ENCODE measurements at places on chromosomes 5 and 9.

GRCh38 chr9:113388833-113389232 lies 12.0 kb upstream of the HDHD3 start:
- DNase-seq = no peak

DNA sequence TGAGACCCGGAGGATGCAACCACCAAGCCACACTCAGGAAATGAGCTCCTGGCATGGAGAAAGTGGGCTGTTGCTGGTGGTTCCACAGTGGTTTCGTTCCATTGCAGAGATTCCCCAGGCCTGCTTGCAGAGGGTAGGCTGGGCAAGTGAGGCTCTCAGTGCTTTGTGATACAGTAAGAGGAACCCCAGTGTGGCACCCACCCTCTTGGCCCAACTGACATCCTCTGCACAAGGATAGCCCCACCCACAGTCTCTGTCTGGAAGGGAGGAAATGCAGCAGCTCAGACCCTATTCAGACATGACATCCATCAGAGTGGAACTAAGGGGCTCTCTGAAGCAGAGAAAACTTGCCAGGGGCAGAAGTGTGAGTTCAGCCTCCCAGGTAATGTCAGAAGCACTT lies 69.6 kb upstream of the FSTL4 start:
- no peak for DNase-seq

DNA sequence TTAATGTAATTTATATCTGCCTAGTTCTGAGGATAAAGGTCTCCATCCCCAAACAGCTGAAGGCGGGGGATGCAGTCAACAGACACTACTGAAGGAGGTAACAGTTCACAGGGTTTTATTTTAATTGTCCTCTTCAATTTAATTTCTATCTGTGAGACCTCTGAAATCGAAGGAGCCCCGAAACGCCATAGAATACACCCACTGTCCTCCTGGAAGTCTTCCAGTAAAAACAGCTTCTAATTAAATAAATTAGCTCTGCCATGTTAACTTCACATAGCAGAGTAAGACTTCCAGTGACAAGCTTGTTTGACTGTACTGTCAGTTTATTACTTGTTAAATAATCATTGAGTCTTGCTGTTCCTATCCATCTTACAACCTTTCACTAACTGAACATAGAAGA lies 193.5 kb downstream of the SEC61B start:
- no peak for DNase-seq

DNA sequence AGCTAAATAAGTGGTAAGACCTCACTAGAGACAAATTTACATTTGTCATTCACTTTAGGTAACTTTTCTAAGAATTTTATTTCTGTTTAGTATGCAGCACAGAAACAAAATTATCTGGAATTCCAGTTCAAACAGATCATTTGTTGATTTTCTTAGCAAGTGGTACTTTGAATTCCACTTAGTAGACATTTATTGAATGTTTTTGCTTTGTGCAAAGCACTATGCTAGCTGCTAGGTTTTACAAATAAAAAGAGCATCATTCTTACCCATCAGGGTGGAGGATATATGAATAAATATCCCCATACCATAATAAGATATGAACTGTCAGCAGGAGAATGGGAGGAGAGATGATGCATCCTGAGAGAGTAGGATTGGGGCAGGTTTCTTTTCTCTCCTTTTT lies 35.4 kb downstream of the GNG10 start:
- DNase-seq = no peak

DNA sequence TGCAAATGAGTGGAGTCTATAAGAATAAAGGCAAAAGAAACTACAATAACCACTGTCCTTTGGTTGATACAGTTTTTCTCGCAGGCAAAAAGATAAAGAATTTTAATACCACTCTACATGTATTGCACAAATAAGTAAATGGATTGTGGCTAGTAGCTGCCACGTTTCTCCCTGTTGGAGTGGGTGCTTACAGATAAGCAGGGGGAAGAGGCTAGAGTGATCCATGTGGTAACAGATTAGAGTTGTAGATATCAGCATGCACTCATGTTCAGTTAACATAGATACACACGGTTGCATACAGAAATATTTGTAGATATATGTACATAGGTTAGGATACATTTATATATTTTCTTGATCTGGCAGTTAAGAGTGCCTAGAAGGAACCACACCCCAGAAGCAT lies 179.5 kb downstream of the ARHGEF28 start:
- no peak for DNase-seq

DNA sequence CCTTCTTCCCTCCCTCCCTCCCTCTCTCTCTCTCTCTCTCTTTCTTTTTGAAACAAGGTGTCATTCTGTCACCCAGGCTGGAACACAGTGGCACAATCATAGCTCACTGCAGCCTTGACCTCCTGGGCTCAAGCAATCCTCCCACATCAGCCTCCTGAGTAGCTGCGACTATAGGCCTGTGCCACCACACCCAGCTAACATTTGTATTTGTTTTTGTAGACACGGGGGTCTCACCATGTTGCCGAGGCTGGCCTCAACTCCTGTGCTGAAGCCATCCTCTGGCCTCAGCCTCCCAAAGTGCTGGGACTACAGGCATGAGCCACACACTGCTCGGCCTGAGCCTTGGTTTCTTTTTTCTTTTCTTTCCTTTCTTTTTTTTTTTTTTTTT lies 45.8 kb downstream of the PLPP7 start:
- no peak for DNase-seq

GRCh38 chr9:35790385-35791296 lies 750 bp upstream of the NPR2 start:
- peak; percentile 29 for DNase-seq

DNA sequence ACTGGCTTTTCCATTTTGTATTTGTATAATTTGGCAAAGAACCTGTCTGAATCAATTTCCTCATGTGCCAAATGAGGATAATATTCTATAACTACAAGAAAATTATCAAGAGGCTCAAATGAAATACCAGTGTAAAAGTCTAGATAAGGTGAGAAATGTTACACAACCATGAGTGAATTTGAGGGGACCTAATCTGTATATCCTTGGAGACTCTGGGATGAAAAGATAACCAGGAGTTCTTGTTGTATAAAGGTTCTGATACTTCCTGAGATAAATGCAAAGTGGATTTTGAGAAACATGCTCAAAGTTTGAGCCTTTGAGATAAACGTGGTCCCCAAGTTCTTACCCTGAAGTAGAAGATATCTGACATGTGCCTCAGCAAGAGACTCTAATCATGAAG lies 120.3 kb upstream of the SLC12A2 start:
- no peak for DNase-seq

DNA sequence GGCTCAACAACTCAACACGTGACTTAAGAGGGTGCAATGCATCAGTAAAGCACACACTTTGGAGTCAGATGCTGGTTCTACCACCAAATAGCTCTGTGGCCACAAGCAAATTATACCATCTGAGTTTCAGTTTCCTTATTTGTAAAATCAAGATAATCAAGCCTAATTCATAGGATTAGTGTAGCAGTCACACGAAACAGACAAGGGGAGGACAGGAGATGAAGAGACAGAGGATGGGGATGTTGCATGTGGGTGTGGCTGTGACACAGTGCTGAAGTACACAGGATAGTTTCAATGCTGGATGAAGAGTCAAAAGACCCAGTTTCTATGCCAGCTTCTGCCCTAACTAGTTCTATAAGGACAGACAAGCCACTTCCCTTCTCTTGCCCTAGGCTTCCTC lies 60.2 kb downstream of the SPOCK1 start:
- DNase-seq = no peak

- DNase-seq = no peak
These were observed 43.9 kb downstream of the BNIP1 start for GRCh38 chr5:173188280-173188679.

DNA sequence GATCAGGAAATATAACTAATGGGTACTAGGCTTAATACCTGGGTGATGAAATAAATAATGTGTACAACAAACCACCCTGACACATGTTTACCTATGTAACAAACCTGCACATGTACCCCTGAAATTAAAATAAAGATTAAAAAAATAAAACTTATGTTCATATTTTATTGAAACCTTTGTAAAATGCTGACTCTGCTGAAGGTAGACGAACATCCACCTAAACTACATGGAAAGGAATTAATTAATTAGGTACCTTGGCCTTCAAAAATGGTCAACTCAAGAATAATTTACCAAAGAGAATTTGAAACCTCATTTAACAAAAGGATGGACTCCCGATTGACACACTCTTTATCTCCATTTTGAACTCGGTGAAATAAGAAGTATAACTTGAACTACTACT lies 152.3 kb upstream of the OR13F1 start:
- DNase-seq = no peak

GRCh38 chr5:168600409-168600808 lies 21.2 kb upstream of the PANK3 start:
- no peak for DNase-seq

DNA sequence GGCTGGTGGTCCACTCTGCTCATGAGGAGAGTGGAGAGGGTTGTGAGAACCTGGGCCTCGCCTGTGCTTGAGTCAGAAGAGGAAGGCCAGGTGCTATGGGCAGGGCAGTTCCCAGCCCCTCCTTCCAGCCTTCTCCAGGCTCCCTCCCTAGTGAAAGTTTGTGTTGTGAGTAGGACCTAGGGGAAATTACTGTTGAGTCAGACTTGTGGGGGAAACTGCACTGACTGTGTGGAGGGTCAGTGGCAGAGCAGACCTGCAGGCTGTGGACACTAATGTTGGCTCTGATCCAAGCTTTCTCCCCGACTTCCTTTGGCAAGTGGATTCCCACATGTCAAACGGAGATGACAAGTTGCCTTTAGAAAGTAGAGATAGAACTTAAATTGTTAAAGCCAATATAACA lies 102.6 kb downstream of the ARHGAP26 start:
- DNase-seq = no peak

DNA sequence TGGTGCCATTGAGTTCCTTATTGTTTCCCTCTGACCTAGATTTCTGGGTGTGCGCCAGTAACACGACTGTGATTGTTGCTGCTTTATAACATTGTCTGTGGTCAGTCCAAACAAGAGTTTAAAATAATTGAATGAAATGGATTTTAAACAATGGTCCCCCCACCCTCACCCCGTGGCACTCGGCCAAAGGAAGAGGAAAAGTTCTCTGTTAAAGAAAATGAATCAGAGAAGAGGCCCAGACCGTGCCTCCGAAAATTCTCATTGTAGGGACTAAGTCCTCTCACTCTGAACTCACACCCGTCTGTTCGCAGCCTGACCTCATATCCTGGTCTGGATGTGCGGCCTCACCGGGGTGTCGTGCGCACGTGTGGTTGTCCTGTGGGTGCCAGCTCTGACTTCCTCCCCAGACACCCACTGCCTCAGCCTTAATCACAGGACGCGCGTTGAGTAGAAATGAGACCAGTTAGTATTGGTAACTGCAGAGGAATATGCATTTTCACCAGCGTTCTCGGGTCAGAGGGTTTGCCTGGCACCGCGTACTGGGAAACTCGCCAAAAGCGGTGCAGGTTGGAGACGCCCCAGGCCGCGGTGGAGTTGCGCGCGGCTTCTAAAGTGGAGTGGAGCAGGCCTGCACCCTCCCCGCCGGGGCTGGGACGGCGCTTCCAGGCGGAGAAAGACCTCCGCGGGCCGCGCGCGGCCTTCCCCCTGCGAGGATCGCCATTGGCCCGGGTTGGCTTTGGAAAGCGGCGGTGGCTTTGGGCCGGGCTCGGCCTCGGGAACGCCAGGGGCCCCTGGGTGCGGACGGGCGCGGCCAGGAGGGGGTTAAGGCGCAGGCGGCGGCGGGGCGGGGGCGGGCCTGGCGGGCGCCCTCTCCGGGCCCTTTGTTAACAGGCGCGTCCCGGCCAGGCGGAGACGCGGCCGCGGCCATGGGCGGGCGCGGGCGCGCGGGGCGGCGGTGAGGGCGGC lies at the start of gene ABL1:
ABL1 (plus strand) TSS at position 884 of the 966 bp plus-strand sequence. CDS start 193 bp downstream, outside the sequence.
- peak; percentile 37 for DNase-seq

DNA sequence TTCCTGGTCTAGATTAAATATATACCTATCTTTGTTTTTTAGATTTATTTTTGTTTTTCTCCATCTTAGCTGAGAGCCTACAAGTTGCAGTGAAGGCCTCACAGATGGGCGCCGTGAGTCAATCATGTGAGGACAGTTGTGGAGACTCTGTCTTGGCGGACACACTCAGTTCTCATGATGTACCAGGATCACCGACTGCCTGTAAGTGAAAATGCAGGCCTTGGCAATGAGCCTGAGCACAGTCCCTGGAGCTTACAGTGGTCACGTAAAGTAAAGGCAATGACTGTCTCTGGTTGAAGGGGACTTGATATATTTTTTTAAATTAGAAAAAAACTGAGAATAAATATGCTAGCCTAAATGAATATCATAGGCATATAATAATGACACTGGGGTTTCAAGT lies 271.9 kb downstream of the ARHGEF28 start:
- DNase-seq = no peak

- no peak for DNase-seq
These were observed 2.4 kb downstream of the TLR4 start for GRCh38 chr9:117706421-117707116.

DNA sequence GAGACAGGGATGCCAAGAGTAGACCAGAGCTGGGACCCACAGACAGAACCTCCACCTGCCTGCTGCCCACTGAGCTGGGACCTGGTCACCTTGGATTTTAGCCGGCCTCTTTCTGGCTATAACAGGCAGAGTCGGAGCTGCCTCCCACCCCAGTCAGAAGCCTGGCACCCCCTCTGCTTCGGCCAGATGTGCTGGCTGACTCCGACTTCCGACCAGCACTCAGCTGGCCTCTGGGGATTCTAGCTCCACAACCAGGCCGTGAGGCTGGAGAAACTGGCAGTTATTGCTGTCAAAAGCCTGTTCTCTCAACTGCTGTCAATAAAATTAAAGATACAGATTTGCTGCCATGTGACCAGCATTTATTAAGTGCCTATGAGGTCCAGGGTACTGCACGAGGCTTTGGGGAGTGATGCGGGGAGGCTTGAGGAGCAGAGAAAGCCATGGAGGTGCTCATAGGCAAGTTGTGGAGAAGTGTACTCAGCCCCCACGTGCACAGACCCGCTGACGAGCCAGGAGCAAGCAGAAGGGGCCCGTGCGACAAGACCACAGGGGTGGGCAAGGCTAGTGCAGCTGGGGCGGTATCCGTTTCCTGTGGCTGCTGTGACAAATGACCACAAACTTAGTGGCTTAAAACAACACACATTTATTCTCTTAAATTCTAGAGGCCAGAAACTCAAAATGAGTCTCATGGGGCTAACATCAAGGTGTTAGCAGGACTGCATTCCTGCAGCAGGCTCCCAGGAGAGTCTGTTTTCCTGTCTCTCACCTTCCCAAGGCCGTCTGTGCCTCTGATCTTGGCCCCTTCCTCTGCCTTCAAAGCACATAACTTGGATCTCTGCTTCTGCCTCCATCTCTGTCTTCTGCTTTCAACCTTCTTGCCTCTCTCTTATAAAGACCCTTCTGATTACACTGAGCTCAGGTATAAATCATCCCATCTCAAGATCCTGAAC lies 13.1 kb downstream of the GFI1B start:
- DNase-seq = no peak

GRCh38 chr9:92342825-92343488 lies 17.2 kb downstream of the CENPP start:
- DNase-seq = no peak

GRCh38 chr5:99187611-99188010 lies 258.8 kb upstream of the CHD1 start:
- DNase-seq = no peak

- no peak for DNase-seq
These were observed 285.2 kb upstream of the SEMA6A start for GRCh38 chr5:116859666-116860320.

DNA sequence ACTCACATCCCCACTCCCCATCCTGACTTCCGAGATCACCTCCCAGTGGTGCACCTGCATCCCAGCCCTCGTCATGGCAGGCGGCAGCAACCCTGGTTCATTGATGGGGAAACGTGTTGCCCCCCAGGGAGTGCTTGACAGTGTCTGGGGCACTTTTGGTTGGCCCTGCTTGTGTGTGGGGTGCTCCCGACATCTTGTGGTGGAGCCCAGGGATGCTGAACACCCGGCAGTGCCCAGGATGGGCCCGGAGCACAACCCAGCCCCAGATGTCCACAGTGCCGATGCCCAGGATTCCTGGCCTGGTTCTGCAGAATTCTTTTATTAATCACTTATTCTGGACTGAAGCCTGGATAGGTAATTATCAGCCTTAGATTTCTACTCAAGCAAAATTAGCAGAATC lies 3.7 kb downstream of the MRPL36 start:
- DNase-seq = no peak

Measured in stimulated activated CD8-positive, alpha-beta memory T cell treated with anti-CD3 and anti-CD28 coated beads, Interleukin-15, amount 100 ng/mL, for 4 hours (primary cell).